ENCODE measurements at places on chromosomes 16 and 17. TPM values are rescaled to one million over a fixed set of nuclear protein-coding genes. Genes with fewer than 3 reads are reported as not detected.
A peak's percentile ranks its signal among the peaks of the same experiment; 100 is the strongest.

The NEUROD2 gene
- 0.04 TPM for polyA plus RNA-seq

DNA sequence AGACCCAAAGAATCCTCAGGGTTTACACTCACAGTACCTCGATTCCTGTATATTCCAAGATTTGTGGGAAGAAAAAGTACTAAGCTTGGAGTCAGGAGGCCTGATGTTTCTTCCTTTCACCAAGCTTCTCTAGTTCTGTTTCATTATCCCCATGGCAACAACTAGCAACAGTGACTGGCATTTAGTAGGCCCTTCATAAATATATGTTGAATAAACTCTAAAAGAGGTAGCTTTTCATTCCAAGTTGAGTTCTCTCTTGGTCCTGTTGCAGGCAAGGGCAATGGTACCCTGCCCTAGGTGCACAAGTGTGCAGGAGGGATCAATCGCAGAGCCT, 527 bp upstream of the UBE2Z start:
- H3K36me3 ChIP-seq = peaks cover 5% of the 10 kb centered on the region
- H3K27ac ChIP-seq = peak overlapping the region; percentile 93
- peak overlapping the region; percentile 86 for H3K4me3 ChIP-seq
- no peaks in the 10 kb centered on the region for H3K27me3 ChIP-seq
- H3K4me1 ChIP-seq = peaks cover 22% of the 10 kb centered on the region

GRCh38 chr17:78993241-78993956, 13.7 kb upstream of the LGALS3BP start:
- DNase-seq = peak; percentile 49
- H3K36me3 ChIP-seq = peaks cover 87% of the 10 kb centered on the region
- H3K27ac ChIP-seq = no peak overlapping the region
- H3K27me3 ChIP-seq = no peaks in the 10 kb centered on the region
- H3K4me3 ChIP-seq = no peak overlapping the region

DNA sequence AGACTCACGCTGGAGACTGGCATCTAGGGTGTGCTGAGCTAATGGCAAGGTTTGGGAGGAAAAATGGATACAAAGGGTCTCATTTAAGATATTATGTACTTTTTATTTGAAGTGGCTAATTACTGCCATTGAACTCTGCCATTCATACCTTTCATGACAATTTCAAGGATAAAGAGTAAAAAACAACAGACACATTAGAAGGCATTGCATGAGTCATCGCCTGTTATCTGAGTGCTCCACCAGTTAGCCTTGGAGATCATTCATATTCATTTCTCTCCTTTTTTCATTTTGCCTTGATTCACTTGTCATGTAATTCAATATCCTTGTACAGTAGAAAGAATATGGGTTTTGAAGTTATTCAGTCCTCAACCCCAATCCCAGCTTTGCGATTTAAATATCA, 109.5 kb downstream of the CDH8 start:
- no peaks in the 10 kb centered on the region for H3K27me3 ChIP-seq
- DNase-seq = no peak
- H3K4me1 ChIP-seq = no peaks in the 10 kb centered on the region
- H3K4me3 ChIP-seq = no peak overlapping the region
- no peaks in the 10 kb centered on the region for H3K36me3 ChIP-seq

The KCNAB3 gene
- polyA plus RNA-seq = 3.9 TPM

The KRT15 gene
- polyA plus RNA-seq = 10.7 TPM

DNA sequence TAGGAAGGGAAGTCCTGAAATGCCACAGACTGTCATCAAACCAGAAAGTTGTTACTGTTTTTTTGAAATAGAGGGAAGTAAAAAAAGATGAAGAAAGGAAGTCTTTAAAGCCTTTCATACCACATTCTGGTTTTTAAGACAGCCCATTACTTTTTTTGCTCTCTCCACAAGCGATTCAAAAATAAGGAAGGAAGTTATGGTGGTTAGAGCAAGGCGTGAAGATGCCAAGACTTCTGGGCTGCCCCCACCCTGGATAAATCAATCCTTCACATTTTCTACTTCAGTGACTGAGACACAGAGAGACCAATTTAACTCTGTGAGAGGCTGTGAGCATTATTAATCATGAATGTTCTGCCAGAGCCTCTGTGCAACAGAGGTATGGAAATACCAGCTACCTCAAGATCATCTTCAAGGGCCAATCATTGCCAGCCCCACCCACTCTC, 82.3 kb upstream of the BCAR1 start:
- peaks cover 2% of the 10 kb centered on the region for H3K4me1 ChIP-seq
- H3K4me3 ChIP-seq = no peak overlapping the region
- no peaks in the 10 kb centered on the region for H3K27me3 ChIP-seq
- DNase-seq = no peak
- H3K27ac ChIP-seq = no peak overlapping the region

GRCh38 chr17:44990994-44991393, 22.9 kb upstream of the C1QL1 start:
- no peak overlapping the region for H3K4me3 ChIP-seq
- no peaks in the 10 kb centered on the region for H3K4me1 ChIP-seq
- no peak overlapping the region for H3K27ac ChIP-seq
- no peak for DNase-seq
- peaks cover 46% of the 10 kb centered on the region for H3K27me3 ChIP-seq

The CCL7 gene
- polyA plus RNA-seq = not detected

DNA sequence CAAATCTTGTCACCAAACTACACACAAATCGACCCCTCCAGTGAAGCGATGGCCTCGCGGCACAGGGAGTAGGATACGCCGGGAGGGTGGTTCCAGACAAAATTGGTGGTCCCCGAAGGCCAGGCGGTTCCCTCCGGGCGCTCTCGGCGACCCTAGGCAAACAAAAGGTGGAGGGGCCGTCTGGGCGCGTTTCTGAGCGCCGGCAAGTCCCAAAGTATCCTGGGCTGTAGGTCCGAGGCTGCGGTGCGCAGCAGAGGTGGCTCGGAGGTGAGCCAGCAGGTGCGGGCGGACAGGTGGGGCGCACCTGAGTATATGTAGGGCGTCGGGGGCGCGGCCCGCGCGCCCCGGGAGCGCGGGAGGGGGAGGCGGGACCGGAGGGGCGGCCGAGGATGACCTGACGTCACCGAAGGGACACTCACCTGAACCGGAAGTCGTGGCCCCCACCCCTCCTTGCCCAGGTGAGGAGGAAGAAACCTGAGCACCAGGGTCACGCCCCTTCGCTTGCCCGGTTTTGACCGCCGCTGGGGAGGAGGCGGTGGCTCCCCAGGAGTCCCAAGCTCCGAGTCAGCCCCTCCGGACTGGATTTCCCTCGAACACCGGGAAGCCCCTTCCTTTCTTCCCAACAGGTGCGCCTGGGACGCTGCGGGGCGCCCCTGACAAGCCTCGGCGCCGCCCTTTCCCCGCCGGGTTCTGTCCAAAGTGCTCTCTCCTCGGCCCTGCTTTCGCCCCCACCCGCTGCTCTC, at the start of gene CLDN7:
TSS of gene CLDN7 (minus strand) at position 287 of the 743 bp plus-strand sequence. CDS start 435 bp downstream, outside the sequence.
- H3K4me3 ChIP-seq = peak within 1 kb of the TSS; percentile 89
- H3K4me1 ChIP-seq = no peaks in the 10 kb centered on the region
- H3K36me3 ChIP-seq = peaks cover 2% of the 10 kb centered on the region
- peak; percentile 98 for DNase-seq

Data from small intestine (tissue), 16 donors.